ENCODE measurements at places on chromosomes 1 and 21.

DNA sequence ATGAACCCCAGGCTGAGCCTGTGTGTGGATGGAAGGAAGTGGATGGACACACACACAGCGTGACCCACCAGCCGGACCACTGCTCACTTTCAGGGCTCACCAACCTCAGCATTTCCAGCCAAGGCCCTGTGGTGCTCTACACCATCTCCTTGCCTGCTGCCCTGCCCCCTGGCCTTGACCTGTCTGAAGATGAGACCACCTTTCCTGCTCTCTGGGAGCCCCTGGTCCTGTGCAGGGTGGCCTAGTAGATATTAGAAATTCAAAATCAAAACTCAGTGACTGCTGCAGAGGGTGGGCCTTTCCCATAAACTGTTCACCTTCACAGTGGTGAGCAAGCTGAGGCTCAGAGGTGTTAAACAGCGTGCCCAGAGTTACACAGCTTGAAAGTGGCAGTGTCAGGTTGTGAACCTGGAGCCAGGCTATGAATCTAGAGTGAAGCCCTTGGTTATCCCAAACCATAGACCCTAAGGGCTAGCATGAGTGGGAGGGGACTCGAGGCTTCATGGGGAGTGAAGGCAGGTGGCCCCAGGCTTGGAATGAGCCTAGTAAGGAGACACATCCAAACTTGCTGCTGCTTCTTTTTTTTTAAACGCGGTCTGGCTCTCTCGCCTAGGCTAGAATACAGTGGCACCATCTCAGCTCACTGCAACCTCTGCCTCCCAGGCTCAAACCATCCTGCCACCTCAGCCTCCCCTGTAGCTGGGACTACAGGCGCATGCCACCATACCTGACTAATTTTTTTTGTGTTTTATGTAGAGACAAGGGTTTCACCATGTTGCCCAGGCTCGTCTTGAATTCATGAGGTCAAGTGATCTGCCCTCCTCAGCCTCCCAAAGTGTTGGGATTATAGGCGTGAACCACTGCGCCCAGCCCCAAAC is 41.5 kb downstream of the MAN1C1 start:
- DNase-seq, result no peak

- no peak for DNase-seq
Measured at GRCh38 chr1:54357967-54358366, 48.2 kb downstream of the SSBP3 start.

DNA sequence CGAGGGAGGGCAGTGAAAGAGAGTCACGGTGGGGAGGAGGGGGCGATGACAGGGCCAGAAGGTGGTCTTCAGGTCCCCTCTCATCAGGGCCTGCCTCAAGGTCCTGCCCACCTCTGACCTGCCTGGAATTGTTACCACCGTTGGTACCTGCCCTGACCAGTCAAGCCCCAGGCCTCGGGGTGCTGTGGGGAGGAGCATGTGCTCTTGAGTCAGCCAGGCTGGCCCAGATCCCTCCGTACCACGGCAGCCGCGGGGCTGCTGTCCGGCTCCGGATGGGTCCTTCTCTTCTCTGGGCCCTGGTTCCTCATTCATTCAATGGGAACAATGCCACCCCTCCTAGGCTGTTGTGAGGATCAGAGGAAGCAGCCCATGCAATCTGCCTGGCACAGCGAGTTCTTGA is 22.0 kb downstream of the SERINC2 start:
- no peak for DNase-seq

- DNase-seq, result no peak
Measured at GRCh38 chr1:188689542-188689941, 1788.1 kb downstream of the BRINP3 start.

- DNase-seq, result no peak
Measured at GRCh38 chr1:98896711-98897445, 107.8 kb downstream of the PLPPR5 start.

- DNase-seq, result peak; percentile 55
Measured at GRCh38 chr21:42062236-42063022, 8.7 kb upstream of the UMODL1 start.

- no peak for DNase-seq
Measured at GRCh38 chr1:39789571-39790110, 976 bp upstream of the BMP8B start.

GRCh38 chr1:153428073-153428638 is 11.8 kb downstream of the S100A7A start:
- DNase-seq, result no peak

GRCh38 chr1:167231873-167232450 is 11.3 kb downstream of the POU2F1 start:
- no peak for DNase-seq

DNA sequence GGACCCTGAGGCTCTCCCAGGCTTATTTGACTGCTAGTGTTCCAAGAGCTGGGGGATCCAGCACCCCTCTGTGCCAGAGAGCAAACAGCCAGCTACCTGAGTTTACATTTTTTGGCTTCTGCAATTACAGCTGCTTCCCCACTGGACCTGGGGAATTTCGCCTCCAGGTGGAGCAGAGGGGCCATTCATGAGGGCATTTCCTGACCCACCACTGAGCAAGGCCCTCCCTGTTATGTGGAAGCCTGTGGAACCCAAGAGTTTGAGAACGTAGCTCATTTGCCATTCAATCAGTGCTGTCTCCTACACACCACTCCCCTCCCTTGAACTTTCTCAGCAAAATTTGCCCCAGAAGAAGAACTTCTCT is 42.7 kb upstream of the TMEM51 start:
- DNase-seq, result no peak

GRCh38 chr1:201693890-201694607 is 134.9 kb upstream of the IPO9 start:
- no peak for DNase-seq

DNA sequence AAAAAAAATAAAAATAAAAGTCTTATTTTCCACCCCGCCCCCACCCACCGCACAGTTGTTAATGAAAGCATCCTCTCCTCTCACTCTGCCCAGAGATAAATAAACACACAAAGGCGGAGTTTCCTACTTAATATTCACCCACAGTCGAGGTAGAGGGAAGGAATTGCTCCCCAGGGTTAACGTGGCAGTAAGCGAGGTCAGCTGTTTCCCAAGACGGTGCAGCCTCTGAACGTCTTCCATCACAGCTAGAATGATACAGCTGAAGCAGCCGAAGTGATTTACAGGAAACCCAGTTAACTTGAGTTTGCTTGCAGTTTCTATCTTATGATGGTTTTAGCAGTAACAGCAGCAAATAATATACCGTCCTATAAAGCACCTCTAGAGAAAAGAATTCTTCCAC is 283.9 kb downstream of the PBX1 start:
- DNase-seq, result no peak

Measured in stimulated activated CD4-positive, alpha-beta T cell treated with anti-CD3 and anti-CD28 coated beads, Interleukin-1b, Interleukin-23, amount 100 ng/mL, for 4 hours (primary cell).